ENCODE measurements at places on chromosomes 16 and 17.
A peak's percentile ranks its signal among the peaks of the same experiment; 100 is the strongest.

DNA sequence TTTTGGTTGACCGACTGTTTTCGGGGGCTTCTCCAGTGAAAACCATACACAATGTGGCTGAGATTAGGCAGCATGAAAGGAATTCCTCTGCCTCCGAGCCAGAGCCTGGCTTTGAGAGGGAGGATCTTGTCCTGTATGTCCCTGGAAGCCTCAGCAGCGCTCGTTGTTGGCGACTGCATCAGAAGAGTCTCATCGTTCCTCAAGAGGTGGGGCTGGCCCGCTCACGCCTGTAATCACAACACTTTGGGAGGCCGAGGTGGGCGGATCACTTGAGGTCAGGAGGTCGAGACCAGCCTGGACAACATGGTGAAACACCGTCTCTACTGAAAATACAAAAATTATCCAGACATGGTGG, 15.0 kb downstream of the HS3ST6 start:
- no peak for DNase-seq

- DNase-seq: no peak
Observed at GRCh38 chr16:72744076-72744793, 303.7 kb downstream of the ZFHX3 start.

- DNase-seq: no peak
Observed at GRCh38 chr16:58815181-58815888, 81.2 kb upstream of the GOT2 start.

DNA sequence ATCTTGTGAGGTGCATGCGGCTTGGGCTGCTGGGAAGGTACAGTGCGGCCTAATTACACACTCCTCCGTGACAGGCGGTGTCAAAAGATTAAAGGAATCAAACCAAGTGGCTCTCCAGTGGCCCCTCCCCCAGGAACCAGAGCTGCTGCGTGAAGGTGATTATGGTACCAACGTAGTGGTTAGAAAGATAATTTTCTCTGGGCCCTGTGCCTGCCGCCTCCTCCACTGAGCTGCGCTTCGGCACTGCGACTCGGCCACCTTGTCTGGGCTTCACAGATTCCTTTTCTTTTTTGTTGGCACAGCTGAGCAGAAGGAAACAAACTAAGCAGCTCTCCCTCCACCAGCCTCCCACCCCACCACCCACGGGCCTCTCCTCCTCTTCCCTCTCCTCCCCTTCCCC, 113.2 kb upstream of the SDK2 start:
- DNase-seq: no peak

DNA sequence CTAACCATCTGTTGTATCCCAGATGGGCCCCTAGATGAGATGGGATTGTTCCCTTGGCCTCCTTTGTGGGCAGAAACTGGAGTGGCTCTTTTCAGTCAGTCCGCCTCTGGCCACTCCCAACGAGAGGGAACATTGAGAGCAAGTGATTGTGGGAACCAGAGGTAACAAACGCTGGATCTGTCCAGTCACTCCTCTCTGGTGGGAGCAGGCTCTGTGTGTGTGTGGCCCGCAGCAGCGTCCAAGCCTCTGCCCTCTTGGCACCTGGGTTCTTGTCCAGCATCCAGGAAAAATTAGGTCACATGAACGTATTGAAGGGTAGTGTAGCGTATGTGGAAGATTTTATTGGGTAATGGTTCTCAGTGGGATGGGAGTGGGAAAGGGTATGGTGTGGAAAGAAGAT, 101.9 kb upstream of the COX10 start:
- DNase-seq: no peak

GRCh38 chr16:73601911-73602310, 554.0 kb upstream of the ZFHX3 start:
- no peak for DNase-seq

GRCh38 chr16:82899731-82900450, 273.1 kb downstream of the CDH13 start:
- DNase-seq: no peak

DNA sequence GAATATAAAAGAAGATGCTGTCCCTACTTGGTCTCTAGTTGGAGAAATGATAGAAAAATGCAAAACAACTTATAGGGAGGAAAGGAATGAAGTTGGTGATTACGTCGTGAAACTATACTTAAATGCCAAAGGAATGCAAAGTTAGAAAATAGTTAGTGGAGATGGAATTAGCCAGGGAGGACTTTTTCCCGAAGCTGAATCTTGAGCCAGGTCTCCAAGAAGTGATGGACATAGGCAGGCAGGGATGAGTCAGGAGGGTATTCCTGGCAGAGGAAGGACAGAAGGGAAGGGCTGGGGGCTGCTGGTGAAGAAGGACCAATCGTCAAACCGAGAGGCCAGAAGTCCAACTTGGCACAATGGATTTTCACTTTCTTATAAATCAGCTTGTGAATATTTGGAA, 1.8 kb downstream of the SNTB2 start:
- no peak for DNase-seq

DNA sequence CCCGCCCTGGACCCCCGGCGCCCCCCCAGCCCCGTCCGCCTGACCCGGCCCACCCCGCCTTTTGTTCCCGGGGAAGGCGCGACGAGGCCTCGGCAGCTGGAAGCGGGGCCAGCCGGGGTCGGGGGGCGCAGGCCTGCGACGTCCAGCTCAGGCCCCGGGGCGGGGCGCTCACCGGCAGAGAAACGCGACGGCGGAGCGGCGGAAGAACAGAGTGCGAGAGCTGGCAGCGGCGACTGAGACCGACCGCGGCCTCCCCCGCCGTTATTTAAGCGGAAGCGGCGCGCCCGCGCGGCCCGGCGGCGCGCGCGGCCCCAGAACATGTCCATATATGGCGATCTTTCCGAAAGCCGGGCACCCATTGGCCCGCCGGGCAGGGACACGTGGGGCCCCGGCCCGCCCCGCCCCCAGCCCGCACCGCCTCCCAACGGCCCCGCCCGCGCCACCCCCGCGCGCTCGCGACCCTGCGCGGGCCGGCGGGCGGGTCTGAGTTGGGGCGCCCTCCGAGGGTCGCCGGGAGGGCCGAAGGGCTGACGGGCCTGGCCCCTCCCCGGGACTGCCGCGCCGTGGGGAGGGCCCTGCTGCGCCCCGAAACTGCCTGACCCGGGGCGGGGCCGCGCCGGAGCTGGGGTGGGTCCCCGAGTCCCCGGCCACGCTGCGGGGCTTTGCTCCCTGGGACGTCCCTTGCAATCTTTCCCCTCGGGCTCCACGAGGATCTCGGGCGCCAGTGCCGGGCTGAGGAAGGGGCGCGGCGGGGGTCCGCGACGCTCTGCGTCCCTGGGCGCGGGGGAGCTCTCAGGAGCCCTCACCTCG, at the start of gene ACTG1:
Gene ACTG1 (minus strand): TSS at position 238 of the 810 bp plus-strand sequence. CDS start 445 bp downstream, outside the sequence.
- DNase-seq: peak; percentile 85

DNA sequence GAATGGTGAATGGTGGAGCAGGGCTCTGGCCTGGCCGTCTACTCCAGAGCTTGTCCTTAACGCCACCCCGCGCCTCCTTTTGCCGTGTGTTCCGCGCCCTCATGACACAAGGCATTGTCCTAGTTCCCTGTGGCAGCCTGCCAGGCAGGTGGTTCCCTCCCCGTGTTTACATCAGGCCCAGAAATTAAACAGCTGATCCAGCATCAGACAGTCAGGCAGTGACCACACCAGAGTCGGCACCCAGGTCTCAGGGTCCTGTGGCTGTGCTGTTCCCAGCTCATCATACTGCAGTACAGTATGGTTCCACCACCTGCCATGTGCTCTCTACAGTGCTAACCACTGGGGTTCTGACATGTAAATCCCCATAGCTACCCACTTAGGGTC, 119.7 kb downstream of the RAB11FIP4 start:
- DNase-seq: no peak

- no peak for DNase-seq
Observed at GRCh38 chr16:8905168-8905762, 23.1 kb downstream of the LITAFD start.

DNA sequence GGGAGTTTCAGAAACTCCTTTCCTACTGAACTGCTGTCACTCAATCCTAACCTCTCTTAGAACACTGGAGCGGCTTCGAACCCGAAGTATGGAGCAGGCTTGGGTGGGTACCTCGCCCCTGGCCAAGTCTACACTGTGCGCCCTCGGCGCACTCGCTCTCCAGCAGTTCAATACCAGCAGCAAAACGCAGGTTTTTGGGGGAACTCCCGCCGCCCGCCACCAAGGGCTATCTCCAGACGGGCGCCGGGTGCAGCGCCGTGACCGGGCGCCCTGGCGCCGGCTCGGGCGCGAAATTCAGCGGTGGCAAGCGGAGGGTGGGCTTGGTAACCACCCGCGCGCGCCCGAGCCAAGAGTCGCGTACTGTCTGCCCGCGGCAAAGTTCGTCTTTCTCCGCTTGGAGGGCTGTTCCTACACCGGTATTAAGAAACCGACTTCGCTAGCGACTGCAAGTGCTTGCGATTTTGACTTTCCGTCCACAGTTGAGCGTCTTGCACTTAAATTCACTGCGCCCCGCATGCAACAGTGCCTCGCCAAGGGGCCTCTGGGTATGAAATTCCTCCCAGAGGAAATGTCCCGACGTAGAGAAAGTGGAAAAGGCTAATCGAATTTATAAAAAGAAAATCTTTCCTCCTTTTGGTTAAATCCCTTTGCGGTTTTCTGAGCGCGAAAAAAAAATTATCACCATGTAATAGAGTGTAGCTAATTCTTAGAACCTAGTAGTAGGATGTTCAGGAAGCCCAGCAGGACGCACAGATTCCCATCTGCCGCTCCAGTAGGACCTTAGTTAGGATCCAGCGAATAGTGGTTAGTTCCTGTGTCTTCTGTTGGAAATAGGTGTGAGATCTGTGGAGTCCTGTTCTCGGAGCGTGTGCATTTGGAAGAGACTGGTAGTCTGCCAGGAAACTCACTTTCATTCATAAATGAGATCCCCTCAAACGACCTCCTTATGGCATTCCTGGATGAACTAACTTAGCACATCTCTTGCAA, 5.0 kb upstream of the SALL1 start:
- no peak for DNase-seq

GRCh38 chr17:63626551-63627180, 4.4 kb downstream of the MAP3K3 start:
- no peak for DNase-seq

DNA sequence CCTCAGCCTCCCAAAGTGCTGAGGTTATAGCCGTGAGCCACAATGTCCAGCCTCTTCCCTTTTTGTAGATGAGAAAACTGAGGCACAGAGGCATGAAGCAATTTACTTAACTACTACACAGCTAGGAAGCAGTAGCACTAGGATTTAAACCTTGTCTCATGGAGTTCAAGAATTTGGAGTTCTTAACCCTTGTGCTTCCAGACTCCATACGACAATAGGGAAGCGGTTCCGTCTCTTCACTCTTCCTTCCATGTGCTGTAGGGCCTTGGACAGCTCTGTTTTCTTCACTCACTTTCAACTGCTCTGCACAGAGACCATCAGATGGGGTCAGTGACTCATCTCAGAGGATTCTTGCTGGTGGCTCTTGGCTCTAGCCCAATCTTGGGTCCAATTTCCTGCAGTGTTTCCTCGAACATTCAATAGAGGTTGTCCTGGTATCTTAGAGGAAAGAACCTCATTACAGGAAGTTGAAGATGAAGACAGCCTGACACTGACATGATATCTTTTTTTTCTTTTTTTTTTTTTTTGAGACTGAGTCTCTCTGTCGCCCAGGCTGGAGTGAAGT, 19.3 kb downstream of the ITGAL start:
- DNase-seq: no peak

- DNase-seq: no peak
Observed at GRCh38 chr17:66076546-66077190, 115.3 kb downstream of the CEP112 start.

- DNase-seq: peak; percentile 93
Observed at GRCh38 chr17:82496529-82497434, 22.8 kb upstream of the FOXK2 start.

DNA sequence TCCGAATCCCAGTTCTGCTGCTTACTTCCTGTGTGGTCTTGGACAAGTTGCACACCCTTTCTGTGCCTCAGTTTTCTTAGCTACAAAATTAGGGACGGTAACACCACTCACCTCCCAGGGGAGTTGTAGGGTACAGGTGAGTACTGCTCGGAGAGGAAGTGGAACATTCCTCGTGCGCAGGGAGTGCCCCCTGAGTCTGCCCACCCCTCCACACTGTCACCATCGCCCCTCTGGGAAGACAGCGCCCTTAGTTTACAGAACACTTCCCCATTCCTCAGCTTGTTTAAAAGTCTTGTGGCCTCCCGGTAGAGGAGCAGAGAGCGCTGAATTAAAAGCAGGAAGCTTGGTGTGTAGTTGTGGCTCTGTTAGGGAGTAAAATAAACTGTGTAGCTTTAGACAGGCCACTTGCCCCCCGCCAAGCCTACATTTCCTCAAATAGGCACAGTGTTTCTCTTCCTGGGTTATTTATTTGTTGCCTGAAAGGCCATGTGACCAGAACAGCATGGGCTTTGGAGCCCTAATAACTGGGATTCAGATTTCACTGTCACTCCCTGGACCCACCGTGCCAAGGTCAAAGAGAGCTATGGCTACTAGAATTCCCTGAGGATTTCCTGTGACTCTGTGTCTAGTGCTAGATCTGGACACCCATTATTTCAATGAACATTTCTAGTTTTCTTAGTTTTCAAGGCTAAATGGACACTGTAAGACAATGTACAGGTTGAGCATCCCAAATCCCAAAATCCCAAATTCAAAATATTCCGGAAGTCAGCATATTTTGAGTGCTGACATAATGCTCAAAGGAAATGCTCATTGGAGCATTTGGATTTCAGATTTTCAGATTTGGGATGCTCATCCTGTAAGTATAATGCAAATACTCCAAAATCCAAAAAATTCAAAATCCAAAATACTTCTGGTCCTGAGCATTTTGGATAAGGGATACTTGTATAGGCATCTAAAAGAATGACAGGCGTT, 372.5 kb downstream of the SNX29 start:
- DNase-seq: no peak

GRCh38 chr17:80881306-80881705, 110.3 kb upstream of the CHMP6 start:
- no peak for DNase-seq

- no peak for DNase-seq
Observed at GRCh38 chr17:28519236-28519635, 13.1 kb downstream of the FOXN1 start.

DNA sequence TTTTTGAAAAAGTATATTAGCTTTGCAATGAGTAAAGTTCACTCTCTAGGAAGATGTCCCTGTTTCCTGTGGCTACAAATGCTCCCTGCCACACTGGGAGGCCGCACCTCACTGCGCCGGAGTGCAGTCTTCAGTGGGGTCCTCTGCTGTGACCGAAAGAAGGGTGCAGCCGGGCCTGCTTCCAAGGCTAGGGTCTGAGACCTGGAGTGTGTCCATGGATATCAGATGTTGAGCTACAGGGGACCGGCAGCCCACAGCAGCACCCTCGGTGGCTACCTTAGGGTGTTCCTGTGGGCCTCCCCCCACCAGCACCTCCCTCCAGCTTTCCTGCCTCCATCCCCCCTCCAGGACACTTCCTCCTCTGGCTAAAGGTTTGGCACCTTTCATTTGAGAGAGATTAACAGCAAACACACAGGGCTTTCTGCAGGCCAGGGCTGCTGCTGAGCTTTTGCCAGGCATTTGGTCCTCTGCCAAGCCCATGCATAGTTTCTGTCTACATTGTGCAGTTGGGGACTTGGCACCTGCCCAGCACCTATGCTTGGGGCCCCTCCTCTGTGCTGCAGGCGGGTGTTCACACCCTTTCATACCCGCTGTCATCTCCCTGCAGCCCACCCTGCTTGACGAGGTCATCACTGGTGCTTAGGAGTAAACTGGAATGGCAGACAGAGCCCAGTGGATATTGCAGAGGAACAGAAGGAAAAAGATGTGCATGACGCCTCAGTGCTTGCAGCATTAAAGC, 33.8 kb upstream of the CRISPLD2 start:
- no peak for DNase-seq

Data from stimulated activated CD8-positive, alpha-beta memory T cell treated with anti-CD3 and anti-CD28 coated beads, Interleukin-2, amount 100 ng/mL, for 48 hours (primary cell).